ENCODE measurements at places on chromosomes 1 and 21.

DNA sequence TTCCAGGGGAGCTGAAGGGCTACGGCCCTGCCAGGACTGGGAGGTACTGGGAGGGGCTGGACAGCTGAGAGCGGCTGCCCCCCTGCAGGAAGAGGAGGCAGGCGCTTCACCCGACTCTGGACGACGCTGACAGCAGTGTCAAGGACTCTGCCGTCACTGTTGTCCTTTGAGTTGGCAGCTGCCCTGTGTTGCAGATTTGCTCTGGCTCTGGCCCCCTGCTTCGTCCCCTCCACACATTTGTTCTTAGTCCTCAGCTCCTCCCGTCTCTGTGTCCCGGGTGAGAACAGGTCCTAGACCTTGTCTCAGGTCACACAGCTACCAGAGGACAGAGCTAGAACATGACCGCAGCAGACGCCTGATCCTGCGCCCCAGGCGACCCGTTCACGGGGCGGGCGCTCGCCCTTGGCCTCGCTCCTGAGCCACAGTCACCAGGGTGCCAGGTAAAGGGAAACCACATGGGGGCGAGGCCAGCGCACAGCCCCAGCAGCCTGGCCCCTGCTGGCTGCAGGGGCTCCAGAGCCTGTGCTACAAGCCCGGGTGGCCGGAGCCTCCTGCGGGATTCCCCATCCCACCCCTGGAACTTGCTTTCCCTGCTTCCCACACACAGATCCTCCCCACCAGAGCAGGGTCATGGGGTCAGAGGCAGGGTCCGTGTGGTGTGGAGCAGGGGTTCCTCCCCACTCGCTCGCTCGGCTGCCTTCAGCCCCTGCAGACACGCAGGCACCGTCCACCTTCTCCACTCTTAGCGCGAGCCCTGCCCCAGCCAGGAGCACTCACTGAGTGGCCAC, 10.7 kb upstream of the NPHP4 start:
- no peak for DNase-seq

- no peak for DNase-seq
Measured at GRCh38 chr1:101060992-101061391, 35.4 kb upstream of the DPH5 start.

- DNase-seq = peak; percentile 67
Measured at GRCh38 chr1:1540090-1540817, at the start of gene TMEM240. Gene TMEM240, minus strand, starts transcription at chr1:1540624. Its CDS starts 278 bp downstream, at chr1:1540346.

GRCh38 chr1:77732090-77732489, 27.6 kb downstream of the USP33 start:
- no peak for DNase-seq

DNA sequence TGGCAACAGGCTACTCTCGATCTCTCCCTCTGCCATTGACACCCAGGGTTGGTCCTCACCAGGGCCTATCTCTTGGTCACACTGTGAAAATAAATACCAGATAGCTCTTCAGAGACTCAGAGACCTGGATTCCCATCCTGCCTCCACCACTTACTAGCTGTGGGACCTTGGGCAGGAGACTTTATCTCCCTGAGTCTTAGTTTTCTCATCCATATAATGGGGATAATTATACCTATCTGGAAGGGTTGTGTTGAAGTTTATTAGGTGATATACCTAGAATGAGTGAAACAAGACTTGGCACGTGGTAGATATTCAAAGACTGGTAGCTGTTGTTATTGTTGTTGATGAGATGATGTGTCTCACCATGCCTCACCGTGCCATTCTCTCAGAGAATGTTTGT, 7.4 kb downstream of the DMBX1 start:
- DNase-seq = no peak

DNA sequence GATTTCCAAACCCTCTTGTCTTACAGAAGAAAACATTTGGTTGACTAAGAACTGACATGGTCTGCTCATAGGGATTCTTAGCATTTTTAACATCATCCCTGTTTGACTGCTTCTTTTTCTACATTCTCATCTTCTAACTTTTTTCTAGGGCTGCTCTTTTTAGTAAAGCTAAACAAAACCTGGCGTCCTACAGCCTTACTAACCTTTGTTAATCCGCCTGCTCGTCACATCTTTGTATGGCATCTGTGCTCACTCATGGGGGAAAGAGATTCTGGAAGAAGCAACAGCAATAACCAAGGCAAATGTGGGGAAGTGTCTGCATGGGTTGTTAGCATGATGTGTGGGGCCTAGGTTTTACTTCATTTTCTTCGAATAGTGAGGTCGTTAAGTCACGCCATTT, 92.0 kb downstream of the KIF1B start:
- DNase-seq = no peak

DNA sequence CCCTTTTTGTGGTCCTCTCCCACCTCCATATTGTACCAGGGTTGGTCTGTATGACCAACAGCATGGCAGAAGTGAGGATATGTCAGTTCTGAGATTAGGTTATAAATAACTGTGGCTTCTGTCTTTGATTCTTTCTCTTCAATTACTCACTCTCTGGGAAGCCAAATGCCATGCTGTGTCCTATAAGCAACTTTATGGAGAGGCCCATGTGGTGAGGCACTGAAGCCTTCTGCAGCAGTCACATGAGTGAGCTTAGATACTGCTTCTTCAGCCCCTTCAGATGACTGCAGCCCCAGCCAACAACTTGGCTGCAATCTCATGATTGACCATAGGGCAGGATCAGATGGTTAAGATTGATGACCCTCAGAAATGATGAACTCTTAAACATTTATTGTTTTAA, 34.0 kb upstream of the SAMD13 start:
- no peak for DNase-seq

Measured in activated CD4-positive, alpha-beta memory T cell treated with anti-CD3 and anti-CD28 coated beads for 36 hours (primary cell).